ENCODE measurements at places on chromosomes 1 and 21. TPM values are rescaled to one million over a fixed set of nuclear protein-coding genes. Genes with fewer than 3 reads are reported as not detected.

- DNase-seq: no peak
Measured at GRCh38 chr1:63902844-63903589, 129.2 kb downstream of the ROR1 start.

- DNase-seq: no peak
Measured at GRCh38 chr1:205368478-205368877, 11.8 kb upstream of the KLHDC8A start.

DNA sequence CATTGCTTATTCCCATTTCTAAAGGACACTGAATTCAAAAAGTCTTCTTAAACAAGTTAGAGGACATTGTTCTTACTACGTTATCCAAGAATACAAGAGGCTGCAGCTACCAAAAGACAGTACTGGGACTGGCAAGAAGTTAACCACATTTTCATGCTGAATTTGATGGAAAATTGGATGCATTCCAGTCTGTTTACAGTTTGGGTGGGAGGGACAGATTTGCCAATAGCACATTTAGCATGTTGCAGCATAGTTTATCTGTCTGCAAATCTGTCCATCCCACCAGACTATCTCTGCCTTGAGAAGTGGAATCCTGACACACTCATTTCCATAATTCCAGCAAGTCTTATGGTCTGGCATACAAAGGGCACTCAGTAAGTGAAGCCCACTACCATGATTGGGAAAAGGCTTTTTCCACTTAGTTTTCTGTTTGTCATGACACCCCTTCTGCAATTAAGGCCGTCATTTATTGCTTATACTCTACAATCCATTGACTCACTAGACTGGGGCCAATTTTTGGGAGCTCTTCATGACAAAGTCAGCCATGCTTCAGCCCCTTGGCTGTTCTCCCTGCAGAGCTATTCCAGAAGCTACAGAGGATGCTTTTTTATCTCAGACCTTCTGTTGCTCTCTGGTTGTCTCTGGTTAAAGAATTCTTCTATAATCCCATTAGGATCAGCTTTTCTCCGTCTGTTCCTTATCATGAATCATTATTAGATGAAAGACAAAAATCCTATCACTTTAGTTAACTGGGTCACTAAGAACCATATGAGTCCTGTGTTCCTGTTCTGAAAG is 355.8 kb upstream of the PTBP2 start:
- no peak for DNase-seq

DNA sequence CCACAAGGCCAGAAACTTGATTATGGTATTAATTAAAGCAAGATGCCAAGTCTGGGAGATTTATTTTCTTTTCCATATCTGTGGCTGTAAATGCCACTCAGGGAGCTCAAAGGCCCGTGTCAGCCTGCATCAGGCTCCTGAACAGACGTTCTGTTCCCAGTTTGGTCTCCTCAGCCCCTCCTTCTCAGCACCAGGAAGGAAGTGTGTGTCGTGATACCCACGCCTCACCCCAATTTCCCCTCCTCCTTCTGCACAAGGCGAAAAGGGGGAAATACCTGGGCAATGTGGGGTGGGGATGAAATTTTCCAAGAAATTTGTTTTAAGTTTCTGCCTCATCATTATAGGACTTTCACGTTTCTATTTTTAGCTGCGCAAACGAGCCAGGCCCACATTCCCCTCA is 112.0 kb downstream of the SYF2 start:
- no peak for DNase-seq

Gene GJA4
- not detected for total RNA-seq

- no peak for DNase-seq
Measured at GRCh38 chr21:42308161-42308913, 6.9 kb downstream of the TFF3 start.

DNA sequence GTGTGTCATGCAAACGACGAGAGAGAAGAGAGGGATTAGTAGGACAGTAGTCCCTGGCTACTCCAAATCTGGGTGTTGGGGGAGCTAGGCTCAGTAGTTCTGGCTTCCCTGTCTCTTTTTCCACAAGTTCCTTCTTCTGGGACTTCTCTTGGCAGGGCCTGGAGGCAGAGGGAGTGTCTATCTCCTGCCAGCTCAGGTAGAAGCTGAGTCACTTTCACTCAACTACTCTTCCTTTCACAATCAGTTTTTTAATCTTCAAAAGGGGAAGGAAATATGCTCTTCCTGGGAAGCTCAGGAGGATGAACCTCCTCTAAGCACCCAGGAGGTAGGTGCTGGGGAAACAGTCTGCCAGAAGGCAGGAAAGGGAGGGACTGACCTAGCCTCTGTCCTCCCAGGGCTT is 35.2 kb upstream of the MAGOH start:
- no peak for DNase-seq

DNA sequence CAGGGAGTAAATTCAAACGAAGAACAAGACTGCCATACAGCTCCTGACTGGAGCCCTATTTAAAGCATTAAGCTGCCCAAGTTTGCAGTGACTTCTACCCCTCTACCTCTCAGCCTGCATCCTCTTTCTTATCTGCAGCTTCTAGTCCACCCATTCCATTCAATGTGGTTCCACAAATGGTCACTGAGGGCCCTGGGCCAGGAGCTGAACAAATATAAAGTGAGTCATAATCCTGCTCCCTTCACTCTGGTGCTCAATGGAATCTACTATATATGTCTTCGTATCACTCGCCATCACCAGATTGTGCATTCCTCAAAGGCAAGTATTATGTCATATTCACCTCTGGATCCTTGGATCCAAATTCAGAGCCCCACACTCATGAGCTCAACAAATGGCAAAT is 398.7 kb downstream of the BRINP2 start:
- no peak for DNase-seq

DNA sequence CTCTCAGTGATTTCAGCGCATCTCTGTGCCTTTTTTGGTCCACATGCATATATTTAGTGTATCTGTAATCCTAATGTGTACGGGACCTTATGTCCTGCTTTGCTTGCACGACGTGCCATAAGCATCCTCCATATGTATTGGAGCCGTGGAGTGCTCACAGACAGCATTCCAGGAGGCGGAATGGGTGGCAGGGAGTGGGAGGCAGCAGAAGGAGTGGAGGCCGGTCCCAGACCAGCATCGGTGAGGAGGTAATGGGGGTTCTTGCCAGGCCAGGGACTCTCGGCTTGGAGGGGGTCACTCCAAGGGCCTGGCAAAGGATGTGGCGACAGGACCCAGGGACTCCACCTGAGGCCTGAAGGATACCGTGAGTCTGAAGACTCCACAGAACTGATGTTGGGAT is 185.0 kb downstream of the CAMTA1 start:
- no peak for DNase-seq

Gene CBR1
- total RNA-seq: 6.8 TPM

- no peak for DNase-seq
Measured at GRCh38 chr1:174788981-174789380, 210.8 kb upstream of the CACYBP start.

Gene ANGPTL3
- not detected for total RNA-seq

Gene HSF2BP
- total RNA-seq: 0.93 TPM

- no peak for DNase-seq
Measured at GRCh38 chr1:245791410-245792312, 636.9 kb downstream of the KIF26B start.

DNA sequence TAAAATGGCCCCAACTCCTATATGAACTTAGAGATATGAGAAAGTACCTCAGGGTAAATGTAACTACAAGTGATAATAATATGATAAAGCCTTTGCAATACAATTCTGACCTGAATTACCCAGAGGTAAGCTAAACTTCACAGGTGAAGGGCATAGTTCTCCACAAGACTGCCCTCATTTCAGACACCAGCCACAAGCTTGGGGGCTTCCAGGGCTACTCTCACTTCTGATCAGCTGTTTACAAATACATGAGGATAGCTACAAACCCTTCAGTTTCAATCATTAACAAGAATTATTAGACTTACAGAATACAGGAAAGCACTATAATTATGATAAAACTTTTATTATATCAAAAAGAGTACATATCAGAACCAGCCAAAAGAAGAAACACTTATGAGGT is 18.7 kb upstream of the DPH5 start:
- no peak for DNase-seq

GRCh38 chr1:32933742-32934322 is 30.8 kb downstream of the RNF19B start:
- no peak for DNase-seq

- no peak for DNase-seq
Measured at GRCh38 chr1:55741516-55741915, 526.4 kb upstream of the USP24 start.

Gene GBP4
- 11.3 TPM for total RNA-seq

Gene ELF3
- total RNA-seq: 2.0 TPM

Gene CELA2B
- total RNA-seq: not detected
